Fibroblast of villous mesenchyme (primary cell): ENCODE measurements at places on chromosomes 6 and 20. TPM values are rescaled to one million over a fixed set of nuclear protein-coding genes. Genes with fewer than 3 reads are reported as not detected.

DNA sequence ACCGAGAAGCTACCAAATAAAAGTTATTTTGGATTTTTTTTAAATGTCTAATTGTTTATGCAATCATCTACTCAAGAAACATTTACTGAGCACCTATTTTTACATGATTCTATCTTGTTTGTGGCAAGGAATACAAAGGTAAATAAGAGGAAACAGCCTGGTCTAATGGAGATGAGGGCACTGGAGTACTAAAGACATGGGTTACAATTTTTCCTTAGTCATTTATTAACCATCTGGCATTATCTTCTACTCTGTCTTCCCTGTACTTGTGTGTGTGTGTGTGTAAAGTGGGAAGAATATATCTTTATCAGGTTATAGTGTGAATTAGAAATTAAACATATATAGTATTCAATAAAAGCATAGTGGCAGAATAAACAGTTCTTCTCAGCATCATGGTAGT is 455.5 kb upstream of the FLRT3 start:
- no peak for DNase-seq

GRCh38 chr6:49833386-49833785 is 32.9 kb downstream of the CRISP1 start:
- DNase-seq, result no peak

DNA sequence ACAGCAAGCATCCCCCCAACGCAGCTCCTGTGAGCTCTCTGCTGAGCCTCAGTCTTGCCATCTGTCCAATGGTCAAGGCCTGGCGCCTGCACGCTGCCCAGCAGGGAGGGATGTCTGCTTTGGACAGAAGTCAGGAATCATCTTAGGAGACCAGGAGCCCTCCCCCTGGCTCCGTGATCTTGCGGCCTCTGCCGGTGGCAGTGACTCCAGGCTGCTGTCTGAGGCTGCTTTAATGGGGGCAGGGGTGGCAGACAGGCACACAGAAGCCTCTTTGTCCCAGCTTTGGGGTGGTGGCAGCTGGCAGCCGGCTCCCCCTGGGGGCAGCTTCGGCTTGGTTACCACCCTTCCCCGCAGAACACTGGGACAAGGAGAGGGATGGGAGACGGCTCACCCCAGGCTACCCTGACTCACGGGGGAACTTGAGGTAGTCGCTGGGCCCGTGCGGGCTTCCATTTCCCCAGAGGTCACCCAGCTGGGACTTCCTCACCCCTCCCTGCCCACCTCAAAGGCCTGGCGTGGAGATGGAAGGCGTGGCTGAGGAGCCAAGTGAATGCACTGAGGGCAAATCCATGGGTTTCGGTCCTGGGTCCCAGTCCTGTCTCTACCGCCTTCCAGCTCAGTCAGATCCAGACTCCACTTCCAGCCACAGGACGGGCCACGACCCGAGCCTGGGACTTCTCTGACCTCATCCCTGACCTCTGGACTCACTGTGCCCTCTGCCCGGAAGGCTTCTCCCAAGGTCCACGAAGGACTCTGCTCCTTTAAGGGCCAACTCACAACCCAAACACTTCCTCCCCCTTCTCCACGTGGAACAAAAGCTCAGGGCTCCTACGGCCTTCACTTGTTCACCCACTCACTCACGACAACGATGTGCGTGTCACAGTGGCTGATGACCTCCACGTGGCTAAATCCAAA is 14.8 kb downstream of the PEDS1 start:
- no peak for DNase-seq

DNA sequence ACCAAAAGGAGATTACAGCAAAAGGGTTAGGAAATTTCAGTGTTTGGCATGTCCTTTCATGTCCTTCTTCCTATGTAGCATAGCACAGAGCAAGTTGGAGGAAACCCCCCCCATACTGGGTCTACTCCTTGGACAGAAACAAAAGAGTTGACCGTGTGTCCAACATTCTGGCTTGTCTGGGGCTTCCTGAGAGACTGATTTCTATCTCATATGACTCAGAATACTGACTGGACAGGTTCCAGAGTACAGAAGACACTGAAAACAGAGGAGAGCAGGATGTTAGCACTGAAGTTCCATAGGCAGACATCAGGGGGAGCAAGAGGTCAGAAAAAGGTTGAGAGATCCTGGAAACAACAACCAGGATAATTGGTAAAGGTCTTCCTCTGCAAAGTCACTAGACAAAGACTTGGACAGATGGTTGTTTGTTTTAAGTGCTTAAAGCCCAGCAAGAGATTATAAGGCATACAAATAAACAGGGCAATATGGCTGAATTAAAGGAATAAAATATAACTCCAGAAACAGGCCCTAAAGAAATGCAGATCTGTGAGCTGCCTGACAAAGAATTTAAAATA is 48.4 kb downstream of the USP49 start:
- DNase-seq, result peak; percentile 93

- no peak for DNase-seq
Measured at GRCh38 chr6:89992818-89993217, 98.5 kb downstream of the GJA10 start.

- no peak for DNase-seq
Measured at GRCh38 chr6:106197441-106197840, 111.3 kb downstream of the PRDM1 start.

DNA sequence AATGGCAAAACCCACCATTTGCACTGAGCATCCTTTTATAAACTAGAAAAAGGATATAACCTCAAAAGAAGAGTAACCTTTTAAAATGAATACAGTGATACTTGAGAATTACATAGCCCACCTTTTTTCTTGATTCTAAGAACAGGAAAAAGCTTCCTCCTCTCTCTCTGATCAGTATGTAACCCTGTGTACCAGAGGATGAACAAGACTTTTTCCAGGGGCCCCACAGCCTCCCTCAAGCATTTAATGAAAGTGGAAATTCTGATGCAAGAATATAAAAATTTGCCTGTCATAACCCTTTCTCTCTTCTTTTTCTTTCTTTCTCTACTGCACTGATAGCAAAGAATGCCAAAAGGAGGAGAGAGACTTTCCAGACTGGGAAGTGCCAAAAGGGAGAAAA is 64.2 kb upstream of the BTN3A2 start:
- no peak for DNase-seq

DNA sequence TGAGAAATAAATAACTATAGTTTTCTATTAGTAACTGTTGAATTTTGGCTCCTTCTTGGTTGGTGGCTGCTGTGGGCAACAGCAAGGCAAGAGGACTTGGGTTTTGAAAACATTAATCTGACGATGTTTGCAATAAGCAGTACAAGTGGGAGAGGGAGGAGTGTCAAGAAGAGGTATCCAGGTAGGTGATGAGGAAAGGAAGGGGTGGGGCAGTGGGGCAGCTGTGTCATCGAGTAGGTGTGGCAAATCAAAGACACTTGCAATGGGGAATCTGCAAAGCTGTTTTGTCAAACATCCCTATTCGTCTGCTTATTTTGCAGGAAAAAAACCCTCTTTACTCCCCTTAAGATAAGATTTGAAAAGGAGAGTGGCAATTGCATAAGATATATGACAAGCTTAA is 171.9 kb upstream of the MAP3K7 start:
- DNase-seq, result no peak

DNA sequence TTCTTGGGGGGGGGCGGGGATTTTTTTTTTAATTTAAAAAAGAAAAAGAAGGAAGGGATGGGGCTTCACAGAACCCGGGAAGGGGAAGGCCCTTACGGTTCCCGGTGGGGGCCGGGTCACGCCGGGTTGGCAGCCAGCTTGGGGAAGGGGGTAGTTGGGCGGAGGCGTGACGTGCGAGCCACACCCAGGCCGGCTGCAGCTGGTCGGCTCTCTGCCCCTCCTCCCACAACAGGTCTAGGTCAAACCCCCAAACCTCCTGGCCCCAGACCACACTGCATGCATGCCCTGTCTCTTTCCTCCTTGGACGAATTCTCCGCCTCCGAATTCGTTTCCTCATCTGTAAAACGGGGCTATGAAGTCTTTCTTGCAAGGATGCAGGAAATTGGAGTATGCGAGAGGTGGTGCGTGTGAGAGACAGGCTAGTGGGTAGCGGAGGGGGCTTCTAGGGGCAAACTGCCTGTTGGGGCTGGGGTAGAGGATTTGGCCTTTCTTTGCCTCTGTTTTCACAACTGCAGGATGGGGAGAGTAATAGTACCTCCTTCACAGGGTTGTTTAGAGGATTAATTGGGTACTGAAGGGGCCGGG is 828 bp downstream of the HCK start:
- no peak for DNase-seq

DNA sequence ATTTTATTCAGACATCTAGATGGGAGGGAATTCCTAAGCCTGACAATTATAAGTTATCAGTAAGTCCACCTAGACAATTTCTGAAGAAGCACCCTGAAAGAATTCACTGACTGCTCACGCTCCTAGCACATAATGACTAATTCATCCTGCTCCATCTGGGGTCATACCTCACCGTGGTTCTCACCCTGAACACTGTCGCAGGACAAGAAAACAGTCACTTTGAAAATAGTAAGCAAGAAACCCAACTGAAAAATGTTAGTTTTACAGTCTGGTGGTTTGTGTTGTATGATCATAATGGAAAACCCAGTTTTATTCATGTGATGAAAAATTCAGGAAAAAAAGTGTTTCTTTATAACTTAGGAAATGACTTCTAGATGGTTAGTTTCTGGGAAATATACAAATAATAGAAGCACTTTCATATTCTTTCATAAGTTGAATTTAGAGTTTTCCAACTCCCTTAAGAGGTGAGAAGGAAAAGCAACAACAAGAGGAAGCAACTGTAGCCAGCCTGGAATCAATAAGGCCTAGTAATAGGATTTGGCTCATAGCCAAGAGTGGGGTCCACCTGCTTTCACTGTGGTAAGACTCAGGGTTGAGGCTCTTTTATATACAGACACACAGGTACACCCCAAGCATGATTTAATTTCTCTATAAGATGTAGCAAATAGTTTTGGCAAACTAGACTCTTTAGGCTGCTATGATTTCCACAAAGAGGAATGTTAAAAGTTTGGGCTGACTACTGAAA is 94.1 kb downstream of the HIVEP2 start:
- peak; percentile 66 for DNase-seq

- DNase-seq, result no peak
Measured at GRCh38 chr6:37920667-37921066, 101.1 kb downstream of the ZFAND3 start.

- no peak for DNase-seq
Measured at GRCh38 chr6:21438237-21438985, 155.1 kb upstream of the SOX4 start.

GRCh38 chr6:139990026-139990686 is 615.7 kb upstream of the CITED2 start:
- peak; percentile 79 for DNase-seq

NINL gene
- 8.2 and 10.3 TPM in 2 replicates for total RNA-seq

BMP6 gene
- total RNA-seq, result under 0.01 and 1.7 TPM in 2 replicates

PDE10A gene
- 5.6 and 9.0 TPM in 2 replicates for total RNA-seq

CDC25B gene
- total RNA-seq, result 28.0 and 46.2 TPM in 2 replicates

GGTLC1 gene
- not detected in 2 replicates for total RNA-seq

HINT3 gene
- total RNA-seq, result 14.5 and 23.3 TPM in 2 replicates

EFCAB8 gene
- total RNA-seq, result 0.32 and 1.3 TPM in 2 replicates

COX4I2 gene
- not detected in 2 replicates for total RNA-seq
